ENCODE measurements at places on chromosomes 7 and 10.

DNA sequence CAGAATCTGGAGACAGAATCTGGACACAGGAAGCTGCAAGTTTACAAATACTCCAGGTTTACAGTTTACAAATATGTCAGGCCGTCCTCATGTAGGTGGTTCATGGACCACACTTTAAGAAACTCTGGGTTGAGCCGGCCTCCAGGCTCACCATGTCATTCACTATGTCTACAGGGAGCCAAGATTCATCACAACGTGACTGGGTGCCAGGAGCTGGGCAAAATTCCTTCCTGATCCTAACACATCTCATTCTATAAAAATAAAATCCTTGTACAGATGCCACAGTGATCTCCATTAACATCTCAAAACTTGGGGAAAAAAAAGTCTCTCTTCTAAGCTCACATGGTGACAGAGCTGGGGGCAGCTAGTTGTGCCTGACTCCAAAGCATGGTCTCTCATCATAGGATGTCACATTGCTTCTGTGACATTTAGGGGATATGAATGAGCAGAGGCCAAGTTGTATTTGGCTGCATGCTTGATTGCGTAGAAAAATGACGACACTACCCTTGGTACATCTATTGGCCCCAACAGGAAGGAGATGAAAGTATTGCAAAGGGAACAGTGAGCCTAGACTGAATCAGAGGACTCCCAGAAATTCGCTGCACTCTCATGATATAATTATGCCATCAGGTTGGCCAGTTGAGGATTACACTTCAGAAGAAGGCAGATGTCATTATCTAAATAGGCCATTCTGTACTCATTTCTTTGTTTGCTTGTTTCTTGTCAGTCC lies 35.9 kb downstream of the MTURN start:
- no peak for DNase-seq

DNA sequence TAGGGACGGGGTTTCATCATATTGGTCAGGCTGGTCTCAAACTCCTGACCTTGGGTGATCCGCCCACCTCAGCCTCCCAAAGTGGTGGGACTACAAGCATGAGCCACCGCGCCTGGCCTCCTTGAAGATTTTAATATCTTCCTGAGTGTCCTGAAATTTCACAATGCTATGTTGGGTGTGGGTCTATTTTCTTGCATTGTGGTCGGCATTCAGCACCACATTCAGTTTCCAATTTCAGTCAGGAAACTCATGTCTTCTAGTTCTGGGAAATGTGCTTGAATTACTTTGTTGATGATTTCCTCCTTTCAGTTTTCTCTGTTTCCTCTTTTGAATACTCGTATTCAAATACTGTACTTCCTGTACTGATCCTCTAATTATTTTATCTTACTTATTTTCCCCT lies 49.3 kb upstream of the IL6 start:
- DNase-seq = no peak

DNA sequence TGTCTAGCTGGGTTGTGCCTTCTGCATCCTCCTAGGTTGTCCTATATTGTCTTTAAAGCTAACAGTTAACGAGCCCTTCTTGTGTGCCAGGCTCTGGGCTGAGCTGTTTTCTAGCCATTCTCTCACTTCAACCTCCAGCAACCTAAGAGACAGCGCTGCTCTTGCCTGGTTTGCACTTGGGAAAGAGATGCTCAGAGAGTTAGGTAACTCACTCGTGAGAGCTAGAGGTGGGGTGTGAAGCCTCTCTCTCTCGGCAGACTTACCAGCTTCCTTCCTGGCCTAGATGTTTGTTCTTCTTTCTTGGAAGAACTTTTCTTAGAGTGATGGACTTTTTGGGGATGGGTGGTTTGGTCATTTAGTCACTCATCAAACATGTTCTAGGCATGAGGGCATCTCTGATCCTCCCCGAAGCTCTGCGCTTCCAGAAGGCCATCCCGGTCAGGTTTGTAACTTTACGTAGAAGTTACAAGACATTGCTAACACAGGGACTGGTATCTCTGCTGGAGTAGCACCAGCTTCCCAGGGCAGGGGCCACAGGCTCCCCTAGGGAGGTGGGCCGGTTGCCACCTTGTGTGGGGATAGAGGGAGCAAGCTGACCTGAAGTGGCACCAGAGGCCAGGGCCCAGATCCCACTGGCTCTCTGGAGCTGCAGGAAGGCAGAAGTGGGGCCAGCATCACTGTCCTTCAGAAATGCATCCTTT lies 14.3 kb downstream of the TSPAN15 start:
- DNase-seq = no peak

DNA sequence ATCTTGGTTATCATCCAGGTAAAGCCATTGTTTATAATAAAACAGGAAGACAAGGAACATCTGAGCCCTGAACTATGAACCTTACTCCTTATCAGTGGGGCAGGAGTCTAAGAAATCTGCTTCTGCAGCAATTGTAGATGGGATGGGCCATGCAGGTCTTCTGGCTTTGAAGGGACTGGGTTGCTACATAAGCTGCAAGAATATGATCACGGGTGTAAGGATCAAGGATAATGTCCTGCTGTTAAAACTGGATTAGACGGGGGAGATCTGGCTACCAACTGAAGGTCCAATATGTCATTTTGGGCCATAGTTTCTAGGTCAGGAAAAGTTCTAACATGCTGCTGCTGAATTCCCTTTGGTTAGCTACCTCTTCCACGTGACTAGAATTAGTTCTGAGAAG lies 1363.4 kb upstream of the CELF2 start:
- no peak for DNase-seq

GRCh38 chr10:33421789-33422462 lies 87.5 kb upstream of the NRP1 start:
- no peak for DNase-seq

GRCh38 chr10:103793920-103794883 lies 61.2 kb downstream of the SH3PXD2A start:
- no peak for DNase-seq

DNA sequence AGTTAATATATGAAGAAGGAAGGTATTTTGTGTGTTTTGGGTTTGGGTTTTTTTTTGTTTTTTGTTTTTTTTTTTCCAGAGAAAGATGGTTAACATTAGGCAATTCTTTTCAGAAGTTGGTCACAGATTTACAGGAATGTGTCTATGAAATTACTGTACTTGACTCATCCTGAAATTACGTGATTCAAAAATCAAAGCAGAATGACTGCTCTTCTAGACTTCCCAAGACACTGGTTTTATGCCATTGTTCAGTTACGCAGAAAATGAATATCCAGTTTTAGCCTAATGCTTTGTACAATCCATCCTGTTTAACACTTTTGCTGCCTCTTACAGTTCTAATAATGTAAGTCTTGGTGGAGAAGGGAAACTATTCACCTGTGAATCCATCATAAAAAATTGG lies 39.7 kb upstream of the CELF2 start:
- no peak for DNase-seq

DNA sequence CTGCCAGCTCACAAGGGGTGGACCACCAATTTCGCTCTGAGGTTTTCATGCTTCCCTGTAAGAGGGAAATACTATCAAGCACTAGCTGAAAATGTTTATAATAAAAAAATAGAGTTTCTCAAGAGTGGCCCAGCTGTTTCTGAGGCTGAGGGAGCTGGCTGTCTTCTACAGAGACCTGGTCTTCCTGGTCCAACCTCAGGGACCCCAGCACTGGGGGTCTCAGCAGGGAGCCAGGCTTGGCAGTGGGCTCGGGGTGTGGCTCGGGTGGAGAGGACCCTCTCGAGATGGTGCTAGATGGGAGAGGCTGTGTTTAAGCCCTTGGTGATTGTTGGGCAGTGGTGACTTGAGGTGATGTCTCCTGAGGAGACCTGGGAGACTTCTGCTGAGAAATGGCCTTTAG lies 87.3 kb upstream of the SHH start:
- no peak for DNase-seq

DNA sequence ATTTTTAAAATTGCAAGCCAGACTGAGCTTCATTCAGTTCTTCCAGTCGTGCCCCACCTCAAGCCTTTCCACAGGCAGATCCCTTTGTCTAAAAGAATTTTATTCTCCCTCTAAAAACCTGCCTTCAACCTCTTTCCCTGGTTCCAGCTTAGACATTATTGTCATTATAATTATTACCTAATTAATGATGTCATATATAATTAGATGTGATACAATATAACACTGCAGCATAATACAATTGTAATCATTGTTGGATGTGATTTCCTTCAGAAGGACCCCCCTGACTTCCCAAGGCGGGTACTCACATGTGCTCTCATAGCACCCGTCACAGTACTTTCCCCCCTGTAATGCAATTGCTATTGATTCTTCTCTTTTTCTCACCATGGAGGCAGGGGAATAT lies 88.6 kb downstream of the GPAM start:
- no peak for DNase-seq

- no peak for DNase-seq
Measured at GRCh38 chr10:129459762-129460539, 7.1 kb upstream of the MGMT start.

- DNase-seq = no peak
Measured at GRCh38 chr10:59068581-59069191, 107.8 kb upstream of the PHYHIPL start.

DNA sequence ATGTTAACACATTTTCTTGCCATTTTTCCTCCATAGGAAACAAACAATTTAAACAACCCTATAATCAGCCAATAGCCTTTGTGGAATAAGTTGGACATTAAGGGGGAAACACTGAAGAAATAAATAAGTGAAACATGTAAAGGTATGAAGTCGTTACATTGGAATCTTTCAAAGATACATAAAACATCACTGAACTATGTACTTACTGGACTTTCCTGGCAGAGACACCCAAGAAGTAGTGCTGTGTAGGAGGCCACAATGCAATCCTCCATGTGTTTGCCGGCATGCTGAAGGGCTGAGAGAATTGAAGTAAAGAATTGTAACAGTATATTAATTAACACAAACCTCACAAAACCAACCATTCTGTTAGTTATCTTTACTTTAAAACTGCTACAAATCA lies 76.5 kb upstream of the GRID1 start:
- DNase-seq = no peak

DNA sequence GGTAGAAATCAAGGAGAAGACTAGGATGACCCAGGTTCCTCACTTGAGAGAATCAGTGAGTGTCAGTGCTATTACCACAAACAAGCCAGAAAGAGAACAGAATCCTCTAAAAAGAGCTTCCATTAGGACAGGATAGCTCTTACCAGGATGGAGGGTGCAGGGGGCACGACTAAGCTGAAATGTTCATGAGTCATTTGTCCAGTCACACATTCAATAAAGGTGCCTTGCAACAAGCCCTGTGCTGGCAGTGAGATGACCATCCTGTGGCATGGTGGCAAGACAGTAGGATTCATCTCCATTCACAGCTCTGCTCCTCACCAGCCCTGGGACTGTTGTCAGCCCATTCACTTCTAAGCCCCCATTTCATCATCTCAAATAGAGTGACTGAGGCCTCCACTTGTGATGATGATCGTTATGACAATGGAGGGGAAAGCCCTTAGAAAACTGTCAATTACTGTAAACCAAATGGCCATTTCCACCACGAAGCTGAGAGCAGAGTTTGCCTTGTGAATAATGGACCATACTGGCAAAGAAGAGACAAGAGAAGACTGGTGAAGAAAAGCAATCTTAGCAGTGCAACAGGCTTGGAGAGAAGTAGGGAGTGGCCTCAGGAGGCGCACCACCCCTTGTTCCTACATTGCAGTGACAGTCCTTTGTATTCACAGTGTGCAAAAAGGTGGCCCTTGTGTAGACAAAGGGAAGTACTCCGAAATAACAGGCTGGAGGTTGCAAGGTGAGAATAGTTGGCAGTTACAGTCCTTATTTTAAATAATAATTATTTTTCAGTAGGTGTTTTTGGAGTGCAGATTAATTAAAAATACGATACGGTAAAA lies 9.0 kb upstream of the WIPF3 start:
- DNase-seq = no peak
